Neuronal stem cell (in vitro differentiated cells): ENCODE measurements at places on chromosomes 7 and 10.

DNA sequence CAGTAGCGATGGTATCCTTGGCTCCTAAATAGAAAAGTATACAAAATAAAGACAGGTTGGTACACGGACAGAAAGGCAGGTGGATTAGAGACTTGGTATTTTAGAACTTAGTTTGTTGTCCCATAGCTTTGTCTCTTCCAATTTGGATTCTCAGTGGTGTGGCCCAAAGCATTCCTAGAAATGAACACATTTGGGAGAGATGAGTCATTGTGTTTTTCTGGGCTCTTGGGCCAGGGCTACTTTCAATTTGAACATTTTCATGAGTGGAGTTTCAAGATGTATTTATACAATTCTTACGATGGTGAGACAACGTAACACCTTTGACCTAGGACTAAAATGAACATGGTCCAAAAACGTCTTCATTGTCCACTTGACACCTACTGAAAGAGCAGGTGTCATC lies 225.1 kb upstream of the YAE1 start:
- no peak for DNase-seq

GRCh38 chr7:10773430-10773829 lies 200.2 kb upstream of the PHF14 start:
- DNase-seq = no peak

DNA sequence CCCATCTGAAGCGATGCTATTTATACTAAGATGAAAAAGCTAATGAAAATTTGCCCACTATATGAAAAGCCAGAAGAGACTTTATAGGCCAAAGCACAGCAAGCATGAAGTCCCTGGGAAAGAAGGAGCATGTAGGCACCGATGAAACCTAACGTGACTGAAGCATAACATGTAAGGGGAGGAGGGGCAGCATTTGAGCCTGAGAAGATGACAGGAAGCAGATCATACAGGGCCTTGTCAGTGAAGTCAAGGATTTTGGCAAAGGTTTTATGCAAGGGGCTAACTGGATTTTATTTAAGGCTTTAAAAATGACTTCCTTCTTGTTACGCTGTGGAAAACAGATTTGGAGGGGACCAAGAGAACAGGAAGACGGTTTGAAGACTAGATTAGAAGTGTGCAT lies 744.0 kb downstream of the PHTF2 start:
- DNase-seq = no peak

DNA sequence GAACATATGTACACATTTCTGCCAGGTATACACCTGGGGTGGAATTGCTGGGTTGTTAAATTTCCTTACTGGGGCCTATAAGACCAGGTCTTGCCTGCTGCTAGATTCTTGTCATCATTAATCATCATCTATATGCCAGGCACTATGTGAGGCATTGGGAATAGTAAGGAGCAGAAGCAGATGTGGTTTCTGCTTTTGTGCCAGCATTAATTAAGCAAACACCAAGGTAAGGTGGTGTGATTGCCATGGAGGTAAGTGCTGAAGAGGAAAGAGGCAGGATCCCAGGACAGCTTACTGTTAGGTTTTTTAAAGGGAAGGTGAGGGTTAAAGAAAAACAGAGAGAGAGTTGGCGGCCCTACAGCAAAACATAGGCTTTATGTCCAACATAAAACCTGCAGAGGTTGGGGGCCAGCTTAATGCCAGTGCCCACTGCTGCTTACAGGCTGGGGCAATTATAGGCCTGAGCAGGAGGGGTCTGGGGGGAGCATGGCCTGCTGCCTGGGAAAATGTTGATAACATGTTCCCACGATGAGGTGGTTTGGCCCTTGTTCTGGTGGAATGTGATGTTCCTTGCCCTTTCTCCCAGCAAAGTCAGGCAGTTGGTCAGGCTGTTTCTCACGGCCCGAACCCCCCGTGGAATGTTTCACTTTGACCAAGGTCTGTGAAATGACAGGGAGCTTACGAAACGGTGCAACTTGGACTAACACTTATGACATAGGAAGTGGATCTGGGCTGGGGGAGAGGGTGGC lies 93.9 kb downstream of the RBM20 start:
- DNase-seq = no peak

DNA sequence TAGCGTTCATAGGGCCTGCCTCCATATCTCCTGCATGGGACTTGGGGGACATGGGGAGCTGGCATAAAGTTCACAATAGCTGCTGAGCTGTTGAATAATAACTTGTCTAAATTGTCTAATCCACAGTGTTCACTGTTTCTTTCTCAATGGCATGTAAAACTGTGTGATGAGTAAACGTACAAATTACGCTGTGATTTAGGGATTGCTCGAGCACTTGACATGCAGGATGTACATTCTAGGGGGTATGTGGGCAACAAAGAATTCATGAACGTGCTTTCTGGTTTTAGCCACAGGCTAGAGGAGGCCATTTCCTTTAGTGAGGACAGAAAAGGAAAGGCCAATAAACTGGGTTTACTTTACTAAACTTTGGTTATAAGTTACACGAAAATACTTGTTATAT lies 534.2 kb upstream of the ZWINT start:
- DNase-seq = no peak
